ENCODE measurements at places on chromosomes 11 and 22.

GRCh38 chr22:17920145-17920605 is 104.2 kb downstream of the MICAL3 start:
- DNase-seq, result no peak

DNA sequence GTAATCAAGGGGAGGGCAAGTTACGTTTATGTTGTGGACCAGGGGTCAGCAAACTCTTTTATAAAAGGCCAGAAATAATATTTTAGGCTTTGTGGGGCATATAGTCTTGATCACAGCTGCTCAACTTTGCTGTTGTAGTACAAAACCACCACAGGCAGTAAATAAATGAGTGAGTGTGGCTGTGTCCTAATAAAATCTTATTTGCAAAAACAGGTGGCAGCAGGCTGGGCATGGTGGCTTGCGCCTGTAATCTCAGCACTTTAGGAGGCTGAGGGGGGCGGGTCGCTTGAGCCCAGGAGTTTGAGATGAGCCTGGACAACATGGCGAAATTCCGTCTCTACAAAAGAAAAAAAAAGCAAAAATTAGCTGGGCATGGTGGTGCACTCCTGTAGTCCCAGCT is 57.9 kb upstream of the NUP160 start:
- no peak for DNase-seq

DNA sequence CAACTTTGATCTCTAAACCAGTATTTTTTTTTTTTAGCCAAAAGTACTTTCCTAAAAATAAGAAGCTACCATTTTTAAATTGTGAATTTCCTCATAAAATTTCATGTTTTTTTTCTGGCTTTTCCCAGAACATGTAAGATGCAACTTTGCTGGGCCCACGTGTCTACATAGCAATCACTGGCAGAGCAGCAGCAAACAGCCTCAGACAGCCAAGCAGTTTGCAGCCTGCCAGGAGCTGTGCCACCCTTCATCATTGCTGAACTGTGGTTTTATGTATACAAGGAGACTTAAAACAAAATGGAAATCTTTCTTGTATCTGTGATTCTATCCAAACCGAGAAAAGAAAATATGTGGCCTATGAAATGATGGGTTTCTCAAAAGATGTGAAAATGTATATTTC is 110.2 kb downstream of the GRIA4 start:
- no peak for DNase-seq

- no peak for DNase-seq
Observed at GRCh38 chr22:19067696-19068348, 54.4 kb downstream of the DGCR2 start.

DNA sequence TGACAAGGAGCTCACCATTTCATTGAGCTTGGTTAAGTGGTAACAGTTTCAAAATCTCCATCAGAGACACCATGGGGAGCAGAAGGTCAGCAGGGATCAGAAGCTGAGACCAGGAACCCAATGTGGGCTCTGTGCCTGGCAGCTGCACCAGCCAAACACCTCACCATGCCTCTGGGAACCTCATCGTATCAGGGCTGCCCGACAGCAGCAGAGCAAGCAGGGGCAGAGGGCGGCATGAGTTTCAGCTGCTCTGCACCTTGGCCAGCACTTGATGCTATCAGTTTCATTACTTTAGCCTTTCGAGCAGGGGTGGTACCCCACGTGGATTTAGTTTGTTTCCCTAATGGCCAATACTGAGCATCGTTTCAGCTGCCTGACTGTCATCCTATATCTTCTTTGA is 77.8 kb downstream of the DGCR2 start:
- no peak for DNase-seq

GRCh38 chr11:134800130-134800529 is 388.1 kb upstream of the B3GAT1 start:
- no peak for DNase-seq

DNA sequence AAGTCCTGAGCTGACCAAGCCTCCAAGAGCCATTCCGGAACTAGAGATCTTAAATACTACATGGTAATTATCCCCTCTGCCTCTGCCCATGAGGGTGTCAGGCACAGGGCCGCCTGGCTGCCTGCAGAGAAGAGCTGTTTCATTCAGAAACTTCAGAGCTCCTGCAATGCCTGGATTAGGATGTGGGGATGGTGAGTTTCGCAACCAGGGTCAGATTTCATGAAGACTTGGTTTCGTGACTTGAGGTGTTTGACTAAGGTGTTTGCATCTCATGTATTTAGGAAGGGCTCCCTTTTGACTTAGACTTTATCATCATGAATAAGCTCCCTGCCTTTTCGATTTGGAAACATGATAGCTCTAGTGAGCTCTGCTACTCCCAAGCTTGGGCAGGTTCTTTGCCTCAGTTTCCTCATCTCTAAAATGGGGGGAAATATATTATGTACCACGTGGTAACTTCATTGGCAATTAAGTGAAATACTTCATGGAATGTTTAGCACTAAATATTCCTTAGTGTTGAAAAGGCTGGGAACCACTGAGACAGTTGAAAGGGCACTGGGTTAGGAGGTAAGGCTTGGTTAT is 9.1 kb downstream of the TIMP3 start:
- no peak for DNase-seq

DNA sequence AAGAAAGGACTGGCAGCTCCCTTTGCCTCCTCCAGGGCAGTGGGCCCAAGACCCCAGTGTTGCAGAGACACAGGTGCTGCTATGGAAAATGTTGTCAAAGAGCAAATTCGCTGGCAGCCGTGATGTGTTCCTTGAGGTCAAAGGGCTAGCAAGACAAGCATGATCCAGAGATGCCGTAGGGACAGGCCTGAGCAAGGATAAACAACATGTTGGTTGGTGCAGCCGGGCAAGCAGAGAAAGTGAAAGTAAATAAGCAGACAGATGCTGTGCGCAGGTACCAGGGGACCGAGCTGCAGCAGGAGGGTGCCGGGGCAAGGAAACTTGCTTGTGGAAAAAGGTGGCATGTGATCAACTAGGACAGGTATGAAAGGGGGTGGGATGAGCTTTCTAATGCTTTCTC is 125.5 kb upstream of the NECTIN1 start:
- no peak for DNase-seq

- no peak for DNase-seq
Observed at GRCh38 chr11:70135625-70136059, 57.5 kb downstream of the ANO1 start.

GRCh38 chr22:49063545-49063890 is 764.2 kb downstream of the BRD1 start:
- DNase-seq, result no peak

GRCh38 chr11:24199461-24199860 is 297.4 kb upstream of the LUZP2 start:
- DNase-seq, result no peak
